ENCODE measurements at places on chromosomes 7 and 10.

DNA sequence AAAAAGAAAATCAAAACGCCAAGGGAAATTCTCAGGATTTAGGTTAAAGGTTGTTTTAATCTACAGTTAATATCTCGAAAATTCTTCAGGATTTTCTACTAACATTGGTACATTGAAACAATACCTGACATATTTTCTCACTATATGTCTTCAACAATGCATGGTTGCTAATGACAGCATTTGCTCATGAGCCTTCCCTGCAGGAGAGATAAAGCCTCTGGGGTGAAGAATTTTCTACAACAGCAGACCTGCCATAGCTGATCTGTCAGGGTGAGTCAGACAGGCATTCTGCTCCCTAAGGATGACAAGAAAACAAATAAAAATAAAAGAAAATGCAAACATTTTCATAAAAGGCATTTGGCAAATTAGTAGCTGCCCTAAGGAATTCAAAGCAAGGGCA is 11.7 kb upstream of the GPR37 start:
- DNase-seq = no peak

DNA sequence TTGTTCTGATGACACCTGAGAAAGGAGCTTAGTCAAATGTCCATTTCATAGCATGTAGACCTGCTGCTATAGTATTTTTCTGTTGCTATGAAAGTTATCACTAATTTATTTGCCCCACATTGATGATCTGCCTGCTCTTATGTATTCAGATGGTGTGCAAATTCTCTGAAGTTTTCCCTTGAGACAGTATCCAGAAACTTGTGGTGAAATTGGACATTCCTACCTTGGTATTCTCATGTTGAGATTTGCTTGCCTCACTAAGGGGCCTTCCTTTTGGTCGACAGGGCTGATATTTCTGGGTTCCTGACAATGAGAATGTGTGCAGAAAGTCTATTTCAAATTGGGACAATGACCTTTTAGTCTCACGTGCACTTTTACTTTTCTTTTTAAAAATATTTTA is 253.2 kb upstream of the FZD8 start:
- DNase-seq = no peak

DNA sequence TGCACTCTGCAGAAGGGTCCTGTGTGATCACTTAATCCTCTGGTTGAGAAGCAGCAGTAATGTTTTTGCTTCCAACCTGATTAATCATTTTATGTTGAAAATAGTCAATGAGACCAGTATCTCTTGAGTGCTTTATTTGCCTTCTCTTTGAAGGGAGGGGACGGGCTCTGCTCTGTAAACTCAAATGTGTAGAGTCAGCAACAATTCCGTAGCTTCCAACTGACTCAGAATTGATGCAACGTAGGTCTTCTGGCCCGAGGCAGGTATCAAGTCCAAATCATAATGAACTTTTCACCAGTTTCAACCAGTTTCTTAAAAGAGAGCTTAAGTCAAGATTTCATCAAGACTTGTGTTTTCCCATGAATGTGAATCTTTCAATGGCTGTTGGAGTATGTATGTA is 26.3 kb downstream of the GUSB start:
- no peak for DNase-seq

GRCh38 chr7:123075838-123076467 is 80.5 kb upstream of the TAS2R16 start:
- no peak for DNase-seq

DNA sequence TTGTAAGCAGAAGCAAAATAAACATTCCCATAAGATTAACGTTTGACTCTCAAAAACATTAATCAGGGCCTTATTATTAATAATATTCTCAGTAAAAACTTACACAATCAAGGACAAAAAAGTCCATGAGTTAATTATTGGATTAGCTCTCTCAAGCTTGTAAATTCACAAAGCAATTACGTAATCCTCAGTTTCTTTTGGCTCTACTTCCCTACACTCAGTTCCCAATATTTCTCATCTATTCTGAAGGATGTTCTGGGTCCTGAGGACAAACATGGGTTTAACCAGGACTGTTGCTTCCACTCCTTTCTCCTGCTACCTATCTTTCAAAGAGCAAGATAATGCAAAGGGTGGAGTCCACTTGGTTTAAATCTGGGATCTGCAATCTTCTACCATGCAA is 15.1 kb downstream of the FBXL13 start:
- DNase-seq = no peak

GRCh38 chr7:114901771-114902170 is 20.1 kb upstream of the MDFIC start:
- DNase-seq = no peak

GRCh38 chr10:59880971-59881510 is 25.3 kb downstream of the CCDC6 start:
- DNase-seq = no peak

- DNase-seq = no peak
Observed at GRCh38 chr7:2979951-2980350, 63.7 kb downstream of the CARD11 start.

DNA sequence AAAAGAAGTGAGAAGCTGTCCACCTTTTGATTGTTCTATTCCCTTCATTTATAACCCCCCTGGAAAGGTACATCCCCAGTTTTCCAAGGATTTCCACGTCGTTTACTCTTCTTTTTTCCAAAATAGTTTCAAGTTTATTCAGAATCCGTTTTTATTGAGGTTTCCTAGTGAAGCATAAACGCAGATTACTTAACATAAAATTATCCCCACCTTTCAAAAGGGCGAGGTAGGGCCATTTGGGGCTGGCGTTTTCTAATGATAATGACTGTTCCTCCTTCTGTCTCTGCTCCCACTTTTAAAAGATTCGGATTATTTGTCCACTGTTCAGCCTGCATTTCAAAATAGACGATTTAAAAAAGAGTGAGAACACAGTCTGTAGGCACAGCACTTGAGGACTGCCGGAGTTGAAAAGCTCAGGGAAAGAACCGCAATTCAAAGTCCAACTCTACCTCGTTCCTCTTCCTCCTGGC is 165.2 kb upstream of the PPP1R3A start:
- no peak for DNase-seq

- DNase-seq = peak; percentile 60
Observed at GRCh38 chr10:46022978-46023702, 7.3 kb downstream of the NCOA4 start.

DNA sequence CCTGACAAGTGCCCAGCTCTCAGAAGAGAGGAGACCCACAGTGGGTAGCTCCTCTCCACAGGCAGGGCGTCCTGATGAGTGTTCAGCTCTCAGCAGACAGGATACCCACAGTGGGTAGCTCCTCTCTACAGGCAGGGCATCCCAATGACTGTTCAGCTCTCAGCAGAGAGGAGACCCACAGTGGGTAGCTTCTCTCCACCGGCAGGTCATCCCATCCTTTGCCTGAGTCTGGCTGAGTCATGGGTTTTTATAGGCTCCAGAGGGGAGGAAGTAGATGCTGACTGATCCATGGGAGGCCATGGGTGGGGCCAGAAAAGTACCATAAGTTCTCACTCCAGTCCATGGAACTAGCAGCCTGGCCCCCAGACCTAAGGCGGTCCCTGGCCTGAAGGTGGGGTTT is 18.5 kb downstream of the CFAP70 start:
- no peak for DNase-seq

- no peak for DNase-seq
Observed at GRCh38 chr7:42283553-42283952, 46.5 kb upstream of the GLI3 start.

DNA sequence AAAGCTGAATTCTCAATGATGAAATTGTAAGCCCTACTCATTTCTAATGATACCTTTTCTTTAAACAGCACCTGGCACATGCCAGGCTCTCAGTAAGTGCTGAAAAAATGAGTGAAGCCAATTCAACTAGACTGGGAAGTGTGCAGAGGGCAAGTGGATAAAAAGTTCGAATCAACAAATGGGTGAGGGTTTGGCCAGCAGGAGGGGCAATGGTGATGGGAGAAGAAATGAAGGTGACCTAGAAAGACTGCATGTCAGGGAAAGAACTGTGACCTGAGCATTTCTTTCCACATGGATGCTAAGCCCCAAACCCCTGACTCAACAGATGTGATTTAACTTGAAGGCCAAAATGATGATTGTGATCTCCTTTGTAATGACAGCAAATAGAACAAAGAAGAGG is 54.6 kb downstream of the DKK1 start:
- no peak for DNase-seq

DNA sequence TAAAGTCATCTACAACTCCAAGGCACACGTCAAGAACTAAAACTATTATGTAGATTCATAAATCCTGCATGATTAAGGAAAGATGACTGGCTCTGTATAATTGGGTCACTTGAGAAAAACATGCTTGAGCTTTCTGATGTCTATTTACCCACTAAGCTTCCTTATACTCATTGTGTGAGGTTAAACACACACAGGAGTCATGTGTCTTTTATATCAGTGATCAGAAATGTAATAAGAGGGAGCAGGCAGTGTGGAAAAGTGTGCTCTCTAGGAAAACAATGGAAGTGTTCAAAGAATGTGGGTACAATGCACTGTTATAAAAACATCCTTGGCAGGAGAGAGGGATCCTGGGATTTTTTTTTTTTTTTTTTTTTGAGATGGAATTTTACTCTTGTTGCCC is 108.6 kb upstream of the ARID5B start:
- DNase-seq = no peak

DNA sequence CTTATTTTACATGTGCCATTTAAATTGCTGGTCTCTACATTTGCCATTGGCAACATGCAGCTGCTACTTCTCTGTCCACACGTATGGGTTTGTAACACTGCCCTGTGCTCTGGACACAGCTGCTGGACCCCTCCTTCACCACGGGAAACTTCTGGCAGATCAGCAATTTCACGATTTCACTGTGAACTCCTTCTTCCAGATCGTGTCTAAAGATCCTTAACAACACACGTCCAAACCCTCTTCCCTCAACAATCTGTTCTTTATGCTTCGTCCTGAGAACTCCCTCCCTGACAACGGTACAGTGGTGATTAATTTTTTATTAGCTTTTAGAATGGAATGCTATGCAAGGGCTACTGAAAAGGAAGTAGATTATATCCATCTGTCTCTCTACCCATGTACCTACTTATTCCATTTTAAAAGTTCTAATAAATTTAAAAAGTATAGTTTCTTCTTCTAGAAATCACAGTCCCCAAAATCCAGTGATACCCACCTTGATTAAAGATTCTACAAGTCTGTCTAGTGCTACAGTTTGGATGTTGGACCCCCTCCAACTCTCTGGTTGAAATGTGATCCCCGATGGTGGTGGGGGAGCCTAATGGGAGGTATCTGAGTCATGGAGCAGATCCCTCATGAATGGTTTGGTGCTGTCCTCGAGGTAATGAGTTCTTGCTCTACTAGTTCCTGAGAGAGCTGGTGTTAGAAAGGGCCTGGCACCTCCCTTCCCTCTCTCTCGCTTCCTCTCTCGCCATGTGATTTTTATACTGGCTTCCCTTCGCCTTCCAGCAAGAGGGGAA is 81.0 kb downstream of the KIAA1549 start:
- no peak for DNase-seq

- DNase-seq = no peak
Observed at GRCh38 chr10:22346096-22346661, 883 bp downstream of the SPAG6 start.

GRCh38 chr7:130458257-130458656 is 17.4 kb upstream of the CEP41 start:
- no peak for DNase-seq

DNA sequence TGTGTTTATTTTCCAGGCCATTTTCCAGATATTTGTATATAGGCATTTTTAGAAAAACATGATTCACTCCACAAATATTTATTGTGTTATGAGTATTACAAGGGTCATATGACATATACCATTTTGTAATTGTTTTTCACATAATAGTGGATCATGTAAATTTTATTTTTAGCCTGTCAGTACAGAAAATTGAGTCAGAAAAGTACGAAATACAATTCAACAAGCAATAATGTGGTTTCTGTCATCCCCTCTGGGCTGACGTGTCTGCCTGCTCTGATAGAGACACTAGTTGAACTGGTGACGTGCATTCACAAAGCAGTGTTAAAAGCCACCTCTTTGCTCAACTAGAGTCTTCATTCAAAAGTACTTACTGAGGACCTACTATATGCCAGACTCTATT is 97.9 kb upstream of the STEAP1B start:
- DNase-seq = no peak

DNA sequence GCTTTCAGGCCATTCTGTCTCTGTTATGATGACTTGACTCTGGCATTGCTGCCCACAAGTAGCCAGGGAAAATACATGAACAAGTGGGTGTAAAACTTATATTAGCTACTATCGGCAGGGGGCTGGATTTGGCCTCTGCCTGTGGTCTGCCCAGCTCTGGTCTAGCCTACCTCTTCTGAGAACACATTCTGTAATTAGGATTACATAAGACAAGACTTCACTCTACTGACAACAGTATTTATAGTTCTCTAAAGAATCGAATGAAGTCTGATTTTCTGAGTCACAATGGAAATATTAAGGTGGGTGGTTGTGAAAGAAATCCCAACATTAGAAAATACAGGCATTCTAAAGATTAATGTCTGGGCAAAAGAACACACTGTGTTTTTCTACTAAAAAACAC is 55.5 kb downstream of the DLD start:
- DNase-seq = no peak

DNA sequence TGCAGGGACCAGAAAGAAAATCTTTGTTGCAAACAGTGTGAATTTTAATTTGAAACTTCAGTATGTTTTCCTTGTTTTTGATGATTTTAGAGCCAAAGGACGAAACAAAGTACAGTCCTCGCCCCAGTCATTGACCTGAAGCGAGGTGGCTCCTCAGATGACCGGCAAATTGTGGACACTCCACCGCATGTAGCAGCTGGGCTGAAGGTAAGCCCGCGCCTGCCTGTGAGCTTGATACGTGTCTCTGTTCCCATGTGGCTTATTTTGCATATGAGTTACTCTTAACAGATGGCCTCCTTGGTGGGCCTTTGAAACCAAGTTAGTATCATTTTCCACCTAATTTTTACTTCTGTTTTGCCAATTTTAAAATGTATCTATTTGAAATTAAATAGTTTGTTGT is 12.3 kb downstream of the RBM17 start:
- no peak for DNase-seq

- no peak for DNase-seq
Observed at GRCh38 chr10:84026821-84027257, 112.5 kb upstream of the GHITM start.

DNA sequence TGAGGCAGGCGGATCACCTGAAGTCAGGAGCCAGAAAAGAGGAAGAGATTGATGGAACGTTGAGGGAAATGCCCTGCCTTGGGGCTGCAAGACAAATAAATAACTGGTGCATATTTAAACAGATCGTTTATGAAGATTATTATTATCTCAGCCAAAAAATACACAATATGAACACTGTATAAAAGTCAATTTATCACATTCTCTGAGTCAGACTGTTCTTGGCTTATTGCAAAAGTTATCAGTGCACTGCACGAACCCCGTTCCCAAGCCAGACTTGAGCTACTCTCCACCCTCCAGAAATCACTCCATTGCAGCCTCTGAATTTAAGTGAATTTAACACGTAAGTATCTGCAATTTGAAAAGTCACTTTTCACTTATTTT is 1.6 kb downstream of the DNMBP start:
- DNase-seq = no peak

GRCh38 chr10:88990384-88991160 is at the start of gene FAS:
Gene FAS, plus strand, starts transcription at chr10:88990798. Its CDS starts 79 bp downstream, at chr10:88990877.
- no peak for DNase-seq

- DNase-seq = no peak
Observed at GRCh38 chr7:22378199-22378980, 21.4 kb upstream of the RAPGEF5 start.

GRCh38 chr7:154373956-154374355 is 321.8 kb downstream of the DPP6 start:
- no peak for DNase-seq

GRCh38 chr7:41316410-41316809 is 386.5 kb downstream of the INHBA start:
- no peak for DNase-seq

GRCh38 chr7:135791543-135792362 is 43.1 kb upstream of the FAM180A start:
- DNase-seq = no peak

GRCh38 chr10:29959586-29959985 is 99.8 kb downstream of the JCAD start:
- DNase-seq = no peak
